ENCODE measurements at places on chromosomes 11 and 22. TPM values are rescaled to one million over a fixed set of nuclear protein-coding genes. Genes with fewer than 3 reads are reported as not detected.

GRCh38 chr11:6927030-6927617 lies 898 bp downstream of the ZNF215 start:
- no peak for DNase-seq

SLC17A6 gene
- not detected for total RNA-seq

JHY gene
- 0.37 TPM for total RNA-seq

OR52N4 gene
- not detected for total RNA-seq

MS4A4A gene
- 9.3 TPM for total RNA-seq

GRCh38 chr11:105538588-105538987 lies 71.3 kb upstream of the GRIA4 start:
- DNase-seq, result no peak

CHRM1 gene
- not detected for total RNA-seq

MS4A7 gene
- 18.8 TPM for total RNA-seq

DNA sequence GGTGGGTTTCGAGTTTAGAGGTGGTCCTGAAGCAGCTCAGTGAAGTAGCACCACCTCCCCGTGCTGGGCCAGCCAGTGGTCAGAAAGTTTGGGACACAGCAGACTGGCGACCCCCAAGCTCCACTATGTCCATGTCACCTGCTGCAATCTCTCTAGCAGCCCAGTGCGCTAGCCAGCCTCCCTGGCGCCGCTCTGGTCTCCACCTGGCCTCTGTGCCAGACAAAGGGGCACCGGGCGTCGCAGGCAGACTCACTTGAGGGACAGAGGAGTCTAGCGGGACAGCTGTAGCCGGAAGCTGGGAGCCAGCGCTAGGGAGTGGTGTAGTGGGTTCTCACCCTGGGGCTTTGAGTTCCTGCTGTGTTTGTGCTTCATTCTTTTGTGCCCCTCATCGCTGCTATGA lies 25.5 kb downstream of the MYBPC3 start:
- no peak for DNase-seq

HBB gene
- 25.1 TPM for total RNA-seq

- DNase-seq, result no peak
Measured at GRCh38 chr22:46582281-46582933, 37.8 kb upstream of the GRAMD4 start.

GRCh38 chr11:34643846-34644245 lies 23.0 kb downstream of the EHF start:
- no peak for DNase-seq

GRCh38 chr11:43418197-43418596 lies 59.5 kb downstream of the TTC17 start:
- no peak for DNase-seq

DNA sequence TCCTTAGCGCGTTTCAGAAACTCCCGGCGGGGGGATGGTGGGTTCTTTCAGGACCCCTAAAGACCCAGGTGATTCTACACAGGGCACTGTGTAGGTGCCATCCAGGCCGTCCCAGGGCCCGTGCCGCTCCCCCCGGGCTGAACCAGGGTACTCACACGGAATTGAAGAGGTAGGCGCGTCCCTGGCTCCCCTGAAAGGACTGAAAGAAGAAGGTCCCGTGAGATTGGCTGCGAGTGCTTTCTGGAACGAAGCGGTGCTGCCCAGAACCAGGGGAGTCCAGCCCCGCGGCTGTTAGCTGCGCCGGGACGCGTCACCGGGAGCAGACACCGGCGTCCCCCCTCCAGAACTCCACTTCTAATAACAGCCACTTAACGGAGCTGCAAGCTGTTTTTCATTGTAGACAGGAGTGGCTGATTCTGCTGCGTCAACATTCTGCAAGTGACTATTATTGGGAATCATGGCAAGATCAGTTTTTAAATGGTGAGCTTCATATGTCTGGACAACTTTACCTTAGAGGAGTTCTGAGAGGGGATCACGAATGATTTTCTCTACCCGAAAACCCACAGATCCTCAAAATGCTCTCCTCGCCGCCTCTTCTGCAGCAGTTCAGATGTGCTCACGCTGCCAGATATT lies 31.8 kb downstream of the YPEL1 start:
- DNase-seq, result no peak

CYP2R1 gene
- 4.3 TPM for total RNA-seq

GRCh38 chr11:126362879-126363655 lies 7.6 kb downstream of the ST3GAL4 start:
- no peak for DNase-seq

DNA sequence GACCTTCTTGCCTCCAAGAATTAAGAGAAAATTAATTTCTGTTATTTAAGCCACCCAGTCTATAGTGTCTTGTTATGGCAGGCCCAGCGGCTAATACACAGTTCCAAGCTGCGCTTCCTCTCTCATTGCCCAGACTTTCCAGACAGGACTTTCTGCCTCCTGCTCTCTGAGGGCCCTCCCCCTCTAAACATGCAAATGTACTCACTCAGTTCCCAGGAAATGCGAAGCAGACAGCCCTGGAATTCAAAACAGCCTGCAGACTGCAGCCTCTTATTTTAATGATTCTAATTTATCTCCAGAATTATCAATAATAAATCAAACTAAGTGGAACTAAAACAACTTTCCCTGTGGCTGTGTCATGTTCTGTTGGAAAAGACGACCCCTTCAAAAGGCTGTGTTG lies 115.5 kb upstream of the ISX start:
- no peak for DNase-seq

- DNase-seq, result no peak
Measured at GRCh38 chr11:134060316-134060715, 8.6 kb upstream of the JAM3 start.

DNA sequence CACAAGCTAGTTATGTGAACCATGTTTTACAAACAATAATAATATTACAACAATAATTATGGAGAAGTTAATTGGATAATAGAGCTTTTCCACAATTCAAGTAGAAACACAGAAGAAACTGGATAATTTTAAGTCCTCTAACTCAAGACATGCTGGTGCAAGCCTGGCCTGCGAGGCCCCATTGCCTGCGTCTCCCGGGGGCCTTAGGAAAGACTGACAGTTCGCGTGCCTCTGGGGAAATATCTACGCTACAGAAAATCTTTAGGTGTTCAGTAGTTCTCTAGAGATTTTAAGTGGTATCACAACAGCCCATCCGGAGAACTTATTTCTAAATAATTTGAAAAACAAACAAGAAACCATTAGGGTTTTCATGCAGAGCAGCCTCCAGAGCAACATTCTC lies 23.2 kb downstream of the GAL start:
- DNase-seq, result no peak

C11orf16 gene
- not detected for total RNA-seq

DNA sequence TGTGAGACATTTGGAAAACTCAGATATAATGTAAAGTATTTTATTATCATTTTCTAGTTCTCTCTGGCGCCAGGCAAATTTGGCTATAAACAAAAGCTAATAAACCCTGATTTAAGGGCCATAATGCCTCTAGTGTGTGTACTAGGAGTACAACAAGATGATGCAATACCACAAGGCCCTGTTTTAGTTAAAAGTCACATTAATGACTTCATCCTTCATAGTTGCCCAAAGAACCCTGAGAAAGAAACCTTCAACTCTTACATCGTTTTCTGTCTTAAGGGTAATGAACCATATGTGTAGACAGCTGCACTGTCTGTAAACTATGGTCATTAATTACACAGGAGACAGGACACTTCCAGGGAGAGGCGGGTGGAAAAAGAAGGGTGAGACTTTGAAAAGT lies 538.4 kb downstream of the FAM181B start:
- DNase-seq, result no peak

DNA sequence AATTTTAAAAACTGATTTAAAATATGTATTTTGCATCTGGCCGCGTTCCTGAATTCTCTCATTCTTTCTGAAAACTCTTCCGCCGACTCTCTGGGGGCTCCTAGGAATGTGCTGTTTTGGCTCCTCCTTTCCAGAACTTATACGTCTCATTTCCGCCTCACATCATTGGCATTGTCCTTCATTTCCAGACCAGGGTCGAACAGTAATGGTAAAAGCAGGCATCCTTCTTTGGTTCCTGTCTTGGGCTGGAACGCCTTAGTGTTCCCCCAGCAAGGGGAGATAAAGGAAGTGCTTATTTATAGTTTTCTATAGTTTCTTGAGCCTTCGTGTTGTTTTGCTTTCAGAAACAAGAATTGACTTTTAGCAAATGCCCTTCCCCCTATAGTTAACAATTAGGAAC lies 10.9 kb upstream of the TNNT3 start:
- DNase-seq, result no peak

CYP2D6 gene
- total RNA-seq, result 104 TPM

DNA sequence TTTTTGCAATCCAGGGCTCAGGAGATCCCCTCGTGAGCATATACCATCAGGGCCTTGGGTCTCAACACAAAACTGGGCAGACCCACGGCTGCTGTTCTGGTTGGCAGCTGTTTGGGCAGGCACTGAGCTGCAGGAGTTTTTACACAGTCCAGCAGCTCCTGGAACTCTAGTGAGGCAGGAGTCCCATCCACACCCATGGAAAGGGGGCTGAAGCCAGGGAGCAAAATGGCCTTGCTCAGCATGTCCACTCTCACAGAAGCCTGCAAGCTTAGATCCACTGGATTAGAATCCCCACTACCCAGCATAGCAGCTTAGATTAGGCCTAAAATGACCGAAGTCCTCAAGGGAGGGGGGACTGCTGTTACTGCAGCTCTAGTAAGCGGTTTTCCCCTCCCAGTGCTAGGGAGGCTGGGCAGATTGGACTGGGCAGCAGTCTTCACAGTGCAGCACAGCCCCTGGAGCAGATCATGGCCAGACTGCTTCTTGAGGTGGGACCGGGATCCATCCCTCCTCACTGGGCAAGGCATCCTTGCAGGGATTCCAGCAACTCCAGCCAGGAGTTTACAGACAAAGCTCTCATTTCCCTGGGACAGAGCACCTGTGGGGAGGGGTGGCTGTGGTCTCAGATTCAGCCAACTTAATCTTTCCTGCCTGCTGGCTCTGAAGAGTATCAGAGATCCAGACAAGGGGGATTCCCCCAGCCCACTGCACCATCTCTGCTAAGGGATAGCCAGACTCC lies 36.4 kb upstream of the CARD16 start:
- DNase-seq, result no peak

DNA sequence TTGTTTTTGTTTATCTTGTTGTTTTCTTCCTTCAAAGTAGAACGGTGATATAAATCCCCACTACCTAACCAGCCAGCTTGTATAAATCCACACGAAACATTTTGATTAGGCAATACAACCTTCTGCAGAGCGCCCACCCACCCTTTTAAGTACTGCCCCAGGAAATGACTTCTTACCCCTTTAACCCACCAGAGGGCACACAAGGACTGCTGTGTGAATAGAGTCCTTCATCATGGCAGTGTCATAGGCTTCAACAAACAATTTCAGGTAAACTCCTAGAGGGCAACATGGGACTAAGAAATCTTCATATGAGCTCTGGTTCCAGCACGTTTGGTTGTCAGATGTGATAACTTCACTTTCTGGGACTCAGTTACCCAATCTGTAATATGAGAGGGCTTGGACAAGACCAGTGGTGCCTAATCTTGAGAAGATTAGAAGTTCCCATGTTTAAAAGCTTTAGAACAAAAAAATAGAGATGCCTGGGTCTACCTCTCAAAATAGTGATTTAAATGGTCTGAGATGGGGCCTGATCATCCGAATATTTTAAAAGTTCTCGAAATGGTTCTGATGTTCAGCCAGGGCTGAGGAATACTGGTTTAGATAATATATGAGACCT lies 56.1 kb downstream of the PIWIL4 start:
- DNase-seq, result peak; percentile 56

DNA sequence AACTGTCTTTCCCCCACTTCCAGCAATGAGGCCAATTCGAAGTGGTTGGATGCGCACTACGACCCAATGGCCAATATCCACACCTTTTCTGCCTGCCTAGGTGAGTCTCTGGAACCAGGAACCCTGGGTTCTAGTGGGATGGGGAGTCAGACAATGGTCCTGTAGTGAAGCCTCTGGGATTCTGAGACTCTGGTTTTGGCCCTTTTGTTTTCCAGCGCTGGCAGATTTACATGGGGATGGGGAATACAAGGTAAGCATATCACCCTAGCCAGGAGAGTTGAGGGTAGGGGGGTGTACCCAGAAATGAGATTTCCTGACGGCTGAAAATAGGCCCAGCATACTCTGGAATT lies 530 bp downstream of the BBS1 start:
- no peak for DNase-seq

- no peak for DNase-seq
Measured at GRCh38 chr11:118948000-118948399, 8.1 kb upstream of the UPK2 start.

DNA sequence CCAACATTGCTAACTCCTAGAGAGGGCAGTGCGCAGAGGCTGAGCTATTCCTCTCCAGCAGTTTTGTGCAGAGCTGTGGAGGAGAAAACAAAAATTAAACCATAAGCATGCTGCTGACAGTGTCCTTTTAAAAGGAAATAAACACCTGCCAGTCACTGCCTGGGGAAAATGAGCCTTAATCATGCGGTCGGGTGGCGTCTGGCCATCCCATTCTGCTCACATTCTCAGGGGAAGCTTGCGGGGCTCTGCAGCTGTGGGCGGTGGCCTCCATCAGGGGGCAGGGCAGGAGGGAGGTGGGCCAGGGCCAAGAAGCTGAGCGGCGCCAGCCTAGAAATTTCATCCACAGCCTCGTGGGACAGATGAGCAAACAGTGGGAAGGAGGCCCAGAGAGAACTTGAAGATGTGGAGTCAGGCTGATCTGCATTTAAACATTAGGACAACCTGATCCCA lies 71.0 kb upstream of the TP53I11 start:
- DNase-seq, result no peak

DNA sequence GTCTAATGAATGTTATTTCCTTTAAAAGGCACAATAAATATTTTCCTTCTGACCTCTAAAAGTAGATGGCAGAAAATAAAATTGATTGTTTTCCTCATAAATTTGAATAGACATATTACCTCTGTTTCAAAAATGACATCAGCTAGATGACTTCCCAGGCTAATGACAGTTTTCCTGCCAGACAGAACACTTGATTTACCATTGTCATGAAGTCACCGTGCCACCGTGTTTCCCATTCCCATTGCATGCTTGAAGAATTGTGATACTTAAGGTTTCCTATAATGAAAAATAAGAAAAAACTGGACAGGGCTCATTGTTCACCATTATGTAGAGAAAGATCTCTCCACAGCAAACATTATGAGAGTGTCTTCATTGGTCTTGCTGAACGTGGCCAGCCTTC lies 151.1 kb downstream of the NCAM1 start:
- no peak for DNase-seq

DNA sequence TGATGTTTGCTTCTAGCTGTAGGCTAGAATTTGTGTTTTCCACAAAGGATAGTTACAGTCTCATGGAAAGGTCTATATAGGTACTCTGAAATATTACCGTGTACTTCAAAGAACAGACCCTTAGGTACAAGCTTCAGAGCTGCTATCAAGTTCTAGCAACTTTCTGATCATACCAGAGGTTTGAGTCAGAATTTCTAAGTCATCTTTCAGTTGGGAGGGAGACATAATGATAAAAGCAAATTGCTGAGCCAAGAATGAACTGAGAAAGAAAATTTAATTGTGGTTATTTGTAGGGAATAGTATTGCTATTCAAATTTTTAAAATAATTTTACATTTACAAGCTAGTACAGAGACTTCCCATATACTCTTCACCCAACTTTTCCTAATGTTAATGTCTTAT lies 19.9 kb upstream of the ME3 start:
- no peak for DNase-seq

- no peak for DNase-seq
Measured at GRCh38 chr11:38089726-38090125, 1491.7 kb upstream of the RAG2 start.

- peak; percentile 57 for DNase-seq
Measured at GRCh38 chr22:17348464-17349103, 20.7 kb upstream of the CECR2 start.
